ENCODE measurements at places on chromosomes 12 and 14. TPM values are rescaled to one million over a fixed set of nuclear protein-coding genes. Genes with fewer than 3 reads are reported as not detected.

GRCh38 chr14:58663494-58664111 lies 25.8 kb downstream of the DACT1 start:
- DNase-seq, result no peak

DNA sequence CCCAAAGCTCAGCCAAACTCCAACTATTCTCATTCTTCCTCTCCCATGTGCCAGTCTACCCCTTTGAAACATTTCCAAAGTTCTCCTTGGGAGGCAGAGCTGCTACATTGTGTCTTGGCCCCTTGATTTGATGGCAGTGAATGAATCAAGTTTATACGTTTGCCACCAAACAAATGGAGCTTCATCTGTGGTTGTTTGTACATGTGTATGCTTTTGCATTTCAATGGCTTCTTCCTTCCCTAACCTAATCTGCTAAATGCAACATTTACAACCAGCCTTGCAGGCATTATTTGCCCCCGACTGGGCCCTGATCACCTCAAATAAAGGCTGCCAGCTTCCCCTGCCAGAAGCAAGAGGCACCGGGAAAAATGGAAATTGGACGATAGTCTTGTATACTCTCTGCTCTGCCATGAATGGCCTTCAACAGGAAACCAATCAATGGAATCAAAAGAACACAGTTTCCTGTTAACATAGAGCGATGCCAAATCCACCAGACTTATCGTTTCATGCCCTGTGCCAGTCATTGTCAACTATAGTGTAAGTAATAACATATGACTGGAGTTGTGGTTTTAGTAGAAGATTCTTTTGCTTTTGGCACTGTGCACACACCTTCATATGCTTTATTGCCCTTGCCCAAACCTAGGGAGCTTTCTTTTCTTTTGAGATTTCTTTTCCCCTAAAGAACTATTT lies 97.8 kb downstream of the TMEM30B start:
- no peak for DNase-seq

DNA sequence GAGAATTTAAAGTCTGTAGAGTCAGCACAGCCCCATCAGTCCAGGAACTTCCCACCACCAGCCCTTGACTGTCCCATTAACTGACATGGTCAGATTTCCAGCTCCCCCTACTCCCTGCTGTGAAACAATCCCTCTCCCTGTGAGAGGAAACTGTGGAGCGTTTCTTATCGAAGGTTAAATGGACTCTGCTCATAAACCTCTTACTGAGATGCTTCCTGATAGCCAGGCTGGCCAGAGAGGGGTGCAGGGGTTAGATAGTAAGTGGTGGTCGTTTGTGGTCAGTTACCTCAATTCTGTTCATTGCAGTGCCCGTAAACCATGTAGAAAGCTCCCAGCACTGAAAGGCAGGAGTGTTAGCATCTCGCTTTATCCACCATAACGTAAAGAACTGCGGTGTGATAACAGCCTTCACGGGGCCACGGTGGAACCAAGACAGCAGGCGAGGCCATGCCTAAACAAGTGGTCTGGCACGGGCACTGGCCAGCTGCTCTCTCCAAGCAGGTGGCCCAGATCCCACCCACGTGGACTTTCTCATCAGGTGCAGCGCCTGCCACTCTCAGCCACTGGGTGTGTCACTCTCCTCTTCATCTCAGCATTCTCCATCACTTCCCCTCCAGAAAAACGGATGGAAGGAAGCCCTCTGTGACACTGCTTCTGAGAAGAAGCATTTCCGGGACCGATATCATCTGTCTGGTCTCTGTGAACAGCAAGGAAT lies 102.2 kb downstream of the FBXL14 start:
- no peak for DNase-seq

- DNase-seq, result no peak
Observed at GRCh38 chr14:89566644-89567415, 149.8 kb upstream of the FOXN3 start.

Gene TC2N
- polyA plus RNA-seq, result 10.0 TPM

Gene SPX
- 13.8 TPM for polyA plus RNA-seq

GRCh38 chr14:54889919-54890318 lies 12.7 kb downstream of the GCH1 start:
- DNase-seq, result no peak

GRCh38 chr12:88638388-88638787 lies 58.1 kb upstream of the KITLG start:
- no peak for DNase-seq

- DNase-seq, result peak; percentile 6
Observed at GRCh38 chr12:112971248-112971647, 7.1 kb upstream of the OAS2 start.

DNA sequence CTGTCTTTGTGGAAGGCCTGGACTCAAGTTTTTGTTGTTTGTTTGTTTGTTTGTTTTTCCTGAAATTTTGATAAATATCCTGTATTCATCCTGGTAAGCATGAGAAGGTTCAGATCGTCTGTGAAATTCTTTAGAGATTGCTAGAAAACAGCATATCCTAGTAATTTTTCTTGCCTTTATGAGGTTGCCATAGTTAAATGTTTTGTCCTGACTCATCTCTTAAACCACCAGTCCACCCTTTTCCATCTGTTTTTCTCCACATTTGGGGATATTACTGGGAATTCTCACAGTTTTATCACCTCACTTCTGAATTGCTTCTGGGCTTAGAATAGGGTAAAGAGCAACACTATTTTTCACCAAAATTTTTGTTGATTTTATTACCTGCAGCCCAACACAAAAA lies 248.3 kb downstream of the FBXL14 start:
- DNase-seq, result no peak

GRCh38 chr12:22018860-22019259 lies 27.2 kb upstream of the CMAS start:
- DNase-seq, result no peak

Gene IL26
- not detected for polyA plus RNA-seq

Gene KCNC2
- 0.55 TPM for polyA plus RNA-seq

Gene TDRD9
- 7.2 TPM for polyA plus RNA-seq

DNA sequence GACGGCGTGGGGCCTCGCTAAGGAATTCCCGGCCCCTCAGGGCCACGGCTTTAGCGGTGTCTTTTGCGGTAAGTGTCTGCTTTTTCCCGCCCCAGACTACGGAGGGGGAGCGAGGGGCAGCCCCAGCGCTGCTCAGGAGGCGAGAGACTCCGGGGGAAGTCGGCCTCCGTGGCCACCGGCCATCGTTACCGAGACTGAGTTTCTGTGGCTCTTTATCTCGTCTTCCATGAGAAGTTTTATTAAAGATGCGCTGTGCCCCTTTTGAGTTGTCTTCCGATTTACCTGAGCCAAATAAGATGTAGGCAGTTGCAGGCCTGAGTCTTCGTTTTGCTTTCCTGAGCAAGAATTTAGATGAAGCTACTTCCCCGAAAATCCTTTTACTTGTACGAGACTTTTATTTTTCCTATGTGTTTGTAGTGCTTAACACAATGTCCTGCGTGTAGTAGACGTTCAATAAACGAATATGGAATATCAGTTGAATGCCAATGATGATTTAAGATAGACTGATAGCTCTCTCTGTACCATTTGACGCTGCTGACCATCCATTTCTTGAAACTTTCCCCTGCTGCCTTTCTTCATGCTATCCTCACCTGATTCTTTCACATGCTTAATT lies 462 bp downstream of the SRP54 start:
- DNase-seq, result no peak

GRCh38 chr14:55706893-55707292 lies 126.9 kb downstream of the KTN1 start:
- DNase-seq, result no peak

GRCh38 chr14:75648066-75648838 lies 12.4 kb downstream of the ERG28 start:
- peak; percentile 73 for DNase-seq

Gene LYZ
- polyA plus RNA-seq, result 19.5 TPM

Gene SLC39A2
- polyA plus RNA-seq, result 1.3 TPM

DNA sequence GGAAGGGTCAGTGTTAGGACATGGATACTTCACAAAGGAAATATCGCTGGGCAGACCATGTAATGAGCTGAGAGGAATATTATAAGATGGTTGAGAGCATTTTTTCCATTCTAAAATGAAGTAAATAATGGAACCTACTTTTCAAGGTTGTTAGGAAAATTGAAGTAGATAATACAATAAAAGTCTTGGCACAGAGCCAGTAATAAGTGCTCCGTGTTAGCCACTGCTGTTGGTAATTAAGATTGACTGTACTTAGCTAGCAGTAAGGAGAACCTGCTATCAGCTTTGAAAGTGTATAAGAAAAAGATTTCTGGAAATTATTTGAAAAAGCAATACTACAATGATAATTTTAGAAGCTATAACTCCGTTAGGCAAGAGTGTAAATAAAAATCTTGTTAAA lies 77.6 kb downstream of the SCAF11 start:
- no peak for DNase-seq

Gene ARF3
- 128 TPM for polyA plus RNA-seq

DNA sequence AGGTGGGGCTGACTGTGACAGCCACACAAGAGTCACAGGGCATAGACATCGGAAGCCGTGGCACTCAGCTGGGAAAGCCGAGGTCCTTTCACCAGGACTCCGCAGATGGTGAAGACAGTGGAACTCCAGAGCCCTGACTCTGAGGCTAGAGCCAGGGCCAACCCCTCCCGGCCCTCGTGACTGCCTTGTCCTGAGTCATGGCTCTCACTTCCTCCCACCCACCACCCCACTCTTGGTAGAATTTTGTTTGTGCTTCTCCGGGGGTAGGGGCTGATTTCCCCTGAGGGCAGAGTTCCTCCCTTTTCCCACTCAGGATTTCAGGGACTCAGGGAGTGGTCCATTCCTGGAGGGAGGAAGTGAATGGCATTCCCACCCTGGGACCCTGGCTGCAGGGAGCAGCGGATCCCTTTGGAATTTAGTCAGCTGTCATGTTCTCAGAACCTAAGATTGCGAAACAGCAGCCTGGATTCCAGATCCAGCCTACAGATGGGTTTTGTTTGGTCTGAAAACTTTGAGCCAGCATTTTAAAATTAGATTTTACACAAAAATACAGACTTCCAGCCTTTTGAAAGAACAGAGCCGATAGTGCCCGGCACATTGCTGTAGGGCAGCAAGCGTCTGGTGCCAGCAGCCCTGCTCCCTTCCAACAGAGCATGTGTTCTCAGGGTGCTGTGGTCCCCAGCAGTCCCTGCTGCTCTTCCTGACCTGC lies 50.7 kb downstream of the TPCN1 start:
- no peak for DNase-seq

DNA sequence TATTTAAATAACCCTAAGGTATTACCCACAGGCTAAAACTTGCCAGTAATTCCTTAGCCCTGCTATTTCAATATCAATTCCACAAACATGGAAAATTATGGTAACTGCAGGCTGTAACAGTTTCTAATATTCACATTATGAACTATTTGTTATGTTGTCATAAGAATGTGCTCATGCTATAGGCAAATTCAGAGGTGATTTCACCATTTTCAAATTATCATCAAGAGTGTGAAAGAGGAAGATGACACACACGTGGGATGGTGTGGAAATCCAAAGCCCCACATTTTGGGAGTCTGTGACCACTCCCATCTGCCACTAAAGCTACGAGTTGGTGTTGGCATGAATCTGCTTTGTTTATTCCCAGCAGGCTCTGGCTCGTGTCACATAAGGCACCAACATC lies 5.9 kb upstream of the MYO1A start:
- DNase-seq, result no peak

DNA sequence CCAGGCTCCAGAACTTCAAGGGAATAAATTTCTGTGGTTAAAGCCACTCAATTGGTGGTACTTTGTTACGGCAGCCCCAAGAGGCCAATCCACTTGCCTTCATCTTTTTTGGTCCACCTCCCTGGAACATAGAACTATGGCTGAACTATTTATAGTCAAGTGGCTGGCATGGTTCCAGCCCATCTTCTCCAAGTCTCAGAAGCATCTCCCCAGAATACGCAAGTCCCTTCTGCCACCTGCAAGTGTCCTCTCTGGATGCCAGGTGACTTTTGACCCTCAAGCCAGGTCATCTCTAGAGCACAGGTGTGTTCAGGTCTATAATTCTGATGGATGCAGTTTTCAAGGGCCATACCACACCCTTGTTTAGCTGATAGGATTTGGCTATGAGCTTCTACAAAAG lies 371.5 kb downstream of the AACS start:
- DNase-seq, result no peak

- no peak for DNase-seq
Observed at GRCh38 chr12:5996459-5996858, 51.4 kb upstream of the ANO2 start.

Gene POTEG
- not detected for polyA plus RNA-seq
